ENCODE measurements at places on chromosomes 2 and 18. TPM values are rescaled to one million over a fixed set of nuclear protein-coding genes. Genes with fewer than 3 reads are reported as not detected.

DNA sequence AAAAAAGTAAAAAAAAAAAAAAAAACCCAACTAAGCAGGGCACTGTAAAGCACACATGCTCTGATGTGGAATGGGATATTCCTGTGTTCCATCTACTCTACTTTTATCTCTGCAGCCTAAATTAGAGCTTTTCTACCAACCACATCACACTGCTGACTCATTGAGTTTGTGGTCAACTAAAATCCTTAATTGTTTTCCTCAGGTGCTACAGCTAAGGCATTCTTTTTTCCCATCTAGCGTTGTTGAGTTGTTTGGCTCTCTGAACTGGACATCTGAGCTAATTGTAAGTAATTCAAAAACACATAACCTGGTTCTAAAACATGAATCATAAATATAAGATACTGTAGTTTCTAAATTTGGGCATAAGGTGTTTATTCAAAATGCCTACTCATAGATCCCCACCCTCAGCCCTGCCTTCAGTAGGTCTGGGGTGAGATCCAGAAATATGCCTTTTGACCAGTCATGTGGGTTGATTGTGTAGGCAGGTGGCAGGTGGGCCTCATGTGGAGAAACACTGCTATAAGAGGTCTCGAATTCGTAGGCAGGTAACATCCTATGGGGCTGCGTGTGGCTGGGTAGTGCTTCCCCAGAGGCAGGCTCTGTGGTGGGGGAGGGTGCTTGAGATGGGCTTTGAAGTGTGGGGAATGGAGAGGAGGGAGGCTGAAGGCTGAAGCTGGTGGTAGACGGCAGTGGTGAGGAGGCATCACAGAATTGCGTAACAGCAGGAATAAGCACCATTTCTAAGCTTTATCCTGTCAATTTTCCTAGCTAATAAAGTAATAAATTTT, 27.2 kb downstream of the ANKRD29 start:
- DNase-seq, result no peak
- no peaks in the 10 kb centered on the region for H3K36me3 ChIP-seq
- H3K27ac ChIP-seq, result no peak overlapping the region
- H3K27me3 ChIP-seq, result no peaks in the 10 kb centered on the region
- H3K4me3 ChIP-seq, result no peak overlapping the region

- H3K4me3 ChIP-seq, result no peak overlapping the region
- H3K27me3 ChIP-seq, result no peaks in the 10 kb centered on the region
- DNase-seq, result no peak
- no peaks in the 10 kb centered on the region for H3K36me3 ChIP-seq
- no peaks in the 10 kb centered on the region for H3K4me1 ChIP-seq
Observed at GRCh38 chr2:212549463-212549862, 10.9 kb upstream of the ERBB4 start.

BCL2L11 gene
- 34.6 TPM for total RNA-seq

GRCh38 chr2:161165811-161166210, 5.6 kb downstream of the TANK start:
- H3K27ac ChIP-seq, result peak overlapping the region; percentile 82
- H3K27me3 ChIP-seq, result no peaks in the 10 kb centered on the region
- no peak overlapping the region for H3K4me3 ChIP-seq
- DNase-seq, result no peak

IL1A gene
- total RNA-seq, result not detected

KCNG2 gene
- not detected for total RNA-seq

GRCh38 chr2:203820969-203821368, 46.6 kb upstream of the CTLA4 start:
- no peaks in the 10 kb centered on the region for H3K27me3 ChIP-seq
- no peak overlapping the region for H3K4me3 ChIP-seq
- no peak for DNase-seq
- H3K4me1 ChIP-seq, result no peaks in the 10 kb centered on the region

Data from T-cell (primary cell).